ENCODE measurements at places on chromosomes 4 and X. TPM values are rescaled to one million over a fixed set of nuclear protein-coding genes. Genes with fewer than 3 reads are reported as not detected.

DNA sequence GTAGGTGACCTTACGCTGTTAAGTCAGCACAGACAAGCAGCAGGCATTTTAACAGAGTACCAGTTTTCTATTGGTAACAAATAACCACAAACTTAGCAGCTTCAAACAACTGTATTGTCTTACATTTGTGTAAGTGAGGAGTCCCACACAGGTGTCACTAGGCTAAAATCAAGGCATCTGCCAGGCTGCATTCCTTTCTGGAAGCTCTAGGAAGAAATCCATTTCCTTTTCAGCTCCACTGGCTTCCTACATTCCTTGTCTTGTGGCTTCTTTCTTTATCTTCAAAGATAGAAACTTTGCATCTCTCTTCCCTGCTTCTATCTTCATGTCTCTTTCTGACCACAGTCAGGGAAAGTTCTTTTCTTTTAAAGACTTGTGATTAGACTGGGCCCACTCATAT is 139.9 kb downstream of the TMEM144 start:
- DNase-seq: no peak

GRCh38 chr4:100826067-100826466 is 308.2 kb upstream of the EMCN start:
- no peak for DNase-seq

GRCh38 chr4:97656044-97656720 is 487.1 kb downstream of the STPG2 start:
- no peak for DNase-seq

The ZDHHC15 gene
- polyA plus RNA-seq: 1.9 TPM

The KLB gene
- not detected for polyA plus RNA-seq
